ENCODE measurements at places on chromosomes 6 and 20. TPM values are rescaled to one million over a fixed set of nuclear protein-coding genes. Genes with fewer than 3 reads are reported as not detected.
A peak's percentile ranks its signal among the peaks of the same experiment; 100 is the strongest.

GRCh38 chr6:28988536-28989311 is 16.4 kb downstream of the ZNF311 start:
- peak overlapping the region; percentile 76 for H3K4me3 ChIP-seq
- H3K36me3 ChIP-seq: no peaks in the 10 kb centered on the region
- DNase-seq: peak; percentile 83
- H3K4me1 ChIP-seq: peaks cover 20% of the 10 kb centered on the region
- peaks cover 30% of the 10 kb centered on the region for H3K27me3 ChIP-seq

- H3K4me3 ChIP-seq: peak overlapping the region; percentile 99
- peak; percentile 65 for DNase-seq
- peak overlapping the region; percentile 96 for H3K27ac ChIP-seq
- peaks cover 41% of the 10 kb centered on the region for H3K4me1 ChIP-seq
Measured at GRCh38 chr6:31822036-31822821, 5.3 kb upstream of the HSPA1B start.

DNA sequence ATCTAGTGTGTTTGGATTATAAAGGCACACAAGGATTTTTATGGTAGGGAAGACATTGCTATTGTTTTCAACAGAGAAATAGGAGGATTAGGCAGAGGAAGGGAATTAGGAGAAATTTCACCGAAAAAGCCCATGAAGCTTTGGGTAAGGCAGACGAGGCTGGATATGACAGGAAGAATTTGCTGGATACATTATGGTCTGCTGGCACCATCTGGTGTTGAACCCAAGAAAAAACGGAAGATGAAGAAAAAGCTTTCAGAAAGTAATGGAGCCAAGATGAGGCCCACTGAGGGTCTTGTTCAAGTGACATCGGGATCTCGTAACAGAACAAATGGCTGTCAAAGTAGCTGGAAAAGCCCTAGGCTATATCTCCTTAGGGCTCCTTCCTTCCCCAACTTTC is 56.5 kb downstream of the OR2J2 start:
- H3K4me3 ChIP-seq: no peak overlapping the region
- no peak overlapping the region for H3K27ac ChIP-seq
- H3K4me1 ChIP-seq: no peaks in the 10 kb centered on the region
- no peaks in the 10 kb centered on the region for H3K36me3 ChIP-seq
- DNase-seq: no peak

DNA sequence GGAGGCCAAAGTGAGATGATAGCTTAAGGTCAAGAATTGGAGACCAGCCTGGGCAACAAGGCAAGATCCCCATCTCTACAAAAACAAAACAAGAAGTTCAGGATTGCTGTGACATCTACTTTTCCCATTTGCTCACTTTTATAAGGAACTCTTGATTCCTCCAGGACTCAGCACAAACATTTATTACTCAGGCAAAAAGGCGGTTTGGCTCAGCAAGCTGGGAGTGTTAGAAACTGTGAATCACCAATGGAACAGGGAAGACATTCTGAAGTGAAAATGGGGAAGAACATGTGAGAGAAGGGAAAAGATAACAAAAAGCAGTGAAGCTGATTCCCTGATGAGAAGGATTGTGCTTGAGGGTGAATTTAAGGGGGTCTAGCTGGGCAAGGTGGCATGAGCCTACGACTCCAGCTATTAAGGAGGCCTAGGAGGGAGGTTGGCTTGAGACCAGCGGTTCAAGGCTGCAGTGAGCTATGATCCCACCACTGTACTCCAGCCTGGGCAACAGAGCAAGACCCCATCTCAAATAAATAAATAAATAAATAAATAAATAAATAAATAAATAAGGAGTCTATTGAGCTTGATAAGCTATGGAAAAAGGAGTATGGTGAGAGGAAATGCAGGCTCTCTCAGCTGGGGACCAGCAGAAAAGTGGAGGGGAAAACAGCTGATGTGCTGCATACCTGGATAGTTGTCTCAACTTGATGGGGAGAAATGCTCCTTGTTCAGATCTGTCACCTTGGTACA is 65.4 kb upstream of the HDDC2 start:
- H3K27ac ChIP-seq: no peak overlapping the region
- peaks cover 43% of the 10 kb centered on the region for H3K27me3 ChIP-seq
- H3K4me3 ChIP-seq: no peak overlapping the region

IPCEF1 gene
- total RNA-seq: 42.9 TPM

AFDN gene
- total RNA-seq: 37.7 TPM

- no peaks in the 10 kb centered on the region for H3K4me1 ChIP-seq
- no peak overlapping the region for H3K4me3 ChIP-seq
- no peak for DNase-seq
- H3K27me3 ChIP-seq: peaks cover 3% of the 10 kb centered on the region
Measured at GRCh38 chr6:115901896-115902295, 158.8 kb downstream of the FRK start.

- no peak overlapping the region for H3K27ac ChIP-seq
- H3K27me3 ChIP-seq: no peaks in the 10 kb centered on the region
- H3K4me3 ChIP-seq: no peak overlapping the region
Measured at GRCh38 chr6:106609699-106610098, 19.6 kb downstream of the RTN4IP1 start.

DNA sequence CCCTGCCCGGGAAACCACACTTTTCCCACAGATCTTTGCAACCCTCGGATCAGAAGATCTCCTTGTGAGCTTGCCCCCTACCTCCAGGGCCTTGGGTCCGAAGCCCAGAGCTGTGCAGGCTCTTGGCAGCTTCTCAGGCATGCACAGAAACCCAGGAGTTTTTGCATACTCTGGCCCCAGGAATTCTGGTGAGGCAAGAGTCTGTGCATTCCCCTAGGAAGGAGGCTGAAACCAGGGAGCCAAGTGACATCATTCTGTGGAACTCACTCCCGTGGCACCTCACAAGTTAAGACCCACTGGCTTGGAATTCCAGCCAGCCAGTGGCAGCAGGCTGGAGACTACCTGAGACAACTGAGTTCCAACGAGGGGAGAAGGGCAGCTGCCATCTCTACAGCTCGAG is 100.1 kb downstream of the TNFRSF21 start:
- no peak overlapping the region for H3K27ac ChIP-seq
- no peak overlapping the region for H3K4me3 ChIP-seq
- H3K27me3 ChIP-seq: peaks cover 18% of the 10 kb centered on the region
- H3K4me1 ChIP-seq: peaks cover 7% of the 10 kb centered on the region
- no peak for DNase-seq

- no peaks in the 10 kb centered on the region for H3K4me1 ChIP-seq
- H3K27me3 ChIP-seq: peaks cover 46% of the 10 kb centered on the region
- H3K4me3 ChIP-seq: no peak overlapping the region
- H3K27ac ChIP-seq: no peak overlapping the region
- H3K36me3 ChIP-seq: peaks cover 1% of the 10 kb centered on the region
Measured at GRCh38 chr6:41392246-41392645, 56.8 kb downstream of the NCR2 start.

DNA sequence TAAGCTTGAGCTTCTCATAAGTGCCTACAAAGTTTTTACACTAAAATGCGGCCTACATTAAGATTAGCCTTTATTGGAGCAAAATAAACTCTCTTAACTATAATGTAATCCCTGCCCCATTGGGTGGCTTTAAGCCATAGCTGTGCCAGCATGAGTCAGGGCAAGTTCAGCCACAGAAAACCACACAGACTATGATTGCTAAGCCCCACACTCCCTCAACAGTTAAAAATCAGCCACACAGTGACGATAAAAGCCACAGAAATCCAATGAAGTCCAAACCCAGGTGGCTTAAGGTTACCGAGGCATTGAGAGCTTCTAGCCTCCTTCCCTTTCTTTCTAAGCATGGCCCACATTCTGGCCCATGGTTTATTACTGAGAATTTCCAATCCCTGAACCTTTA is 61.6 kb downstream of the GRM1 start:
- no peaks in the 10 kb centered on the region for H3K27me3 ChIP-seq
- H3K4me3 ChIP-seq: no peak overlapping the region
- H3K27ac ChIP-seq: no peak overlapping the region
- no peak for DNase-seq

MSH5 gene
- total RNA-seq: 68.2 TPM

GRCh38 chr6:19070520-19070919 is 683.4 kb downstream of the RNF144B start:
- H3K4me1 ChIP-seq: no peaks in the 10 kb centered on the region
- no peak overlapping the region for H3K4me3 ChIP-seq
- H3K36me3 ChIP-seq: no peaks in the 10 kb centered on the region
- no peak for DNase-seq

HNF4A gene
- not detected for total RNA-seq
